ENCODE measurements at places on chromosomes 11 and 22.

- no peak for DNase-seq
Observed at GRCh38 chr11:40445391-40445790, 1014.1 kb downstream of the LRRC4C start.

- DNase-seq = no peak
Observed at GRCh38 chr22:25146906-25147641, 52.6 kb upstream of the CRYBB3 start.

GRCh38 chr11:130381317-130381716 lies 47.1 kb downstream of the ADAMTS8 start:
- DNase-seq = no peak

DNA sequence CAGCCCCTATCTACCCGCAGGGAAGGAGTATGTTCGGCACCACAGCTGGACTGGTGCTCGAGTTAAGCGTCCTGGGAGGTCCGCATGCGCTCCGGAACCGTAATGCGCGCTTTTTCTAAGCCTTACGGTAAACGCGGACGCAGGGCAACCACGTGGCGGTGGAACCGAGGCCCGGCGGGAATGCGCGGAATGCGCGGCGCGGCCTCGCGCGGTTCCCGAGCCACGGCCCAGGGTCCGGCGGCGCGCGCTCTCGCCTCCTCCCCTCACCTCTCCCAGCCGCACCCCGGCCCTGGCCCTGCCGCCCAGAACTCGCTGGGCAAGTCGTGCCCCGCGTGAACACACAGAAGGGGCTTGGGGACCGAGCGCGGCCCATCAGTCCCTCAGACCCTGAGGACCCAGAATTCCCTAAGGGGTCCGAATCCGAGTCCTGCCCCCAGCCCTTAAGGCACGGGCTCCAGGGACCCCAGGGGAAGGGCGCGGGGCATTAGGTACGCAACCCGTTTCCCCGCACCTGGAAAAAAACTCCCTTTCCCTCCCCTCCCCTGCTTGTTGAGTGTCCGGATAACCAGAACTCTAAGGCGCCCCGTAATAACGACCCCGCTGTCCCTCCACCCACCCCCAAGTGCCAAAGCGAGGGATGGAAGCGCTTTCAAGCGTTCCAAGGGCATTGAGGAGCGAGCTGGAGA lies 4.3 kb upstream of the CCND1 start:
- peak; percentile 51 for DNase-seq
